Thymus (tissue), 14 donors: ENCODE measurements at places on chromosomes 7 and 10. TPM values are rescaled to one million over a fixed set of nuclear protein-coding genes. Genes with fewer than 3 reads are reported as not detected.

Gene TSPAN33
- 23.4 TPM for polyA plus RNA-seq

Gene HDAC9
- 4.8 TPM for polyA plus RNA-seq

Gene ZPBP
- 0.05 TPM for polyA plus RNA-seq

Gene VTI1A
- 15.9 TPM for polyA plus RNA-seq

Gene PDE6C
- 0.18 TPM for polyA plus RNA-seq

Gene FGFBP3
- polyA plus RNA-seq, result 1.9 TPM

Gene GRM3
- 0.07 TPM for polyA plus RNA-seq

Gene CACUL1
- polyA plus RNA-seq, result 9.9 TPM

Gene ATE1
- polyA plus RNA-seq, result 12.0 TPM

Gene TMEM139
- polyA plus RNA-seq, result 0.64 TPM

Gene LRRD1
- polyA plus RNA-seq, result 0.05 TPM

Gene SEC31B
- polyA plus RNA-seq, result 70.7 TPM

Gene ZNHIT1
- 103 TPM for polyA plus RNA-seq

Gene CHCHD2
- 350 TPM for polyA plus RNA-seq
